ENCODE measurements at places on chromosomes 6 and 20.

DNA sequence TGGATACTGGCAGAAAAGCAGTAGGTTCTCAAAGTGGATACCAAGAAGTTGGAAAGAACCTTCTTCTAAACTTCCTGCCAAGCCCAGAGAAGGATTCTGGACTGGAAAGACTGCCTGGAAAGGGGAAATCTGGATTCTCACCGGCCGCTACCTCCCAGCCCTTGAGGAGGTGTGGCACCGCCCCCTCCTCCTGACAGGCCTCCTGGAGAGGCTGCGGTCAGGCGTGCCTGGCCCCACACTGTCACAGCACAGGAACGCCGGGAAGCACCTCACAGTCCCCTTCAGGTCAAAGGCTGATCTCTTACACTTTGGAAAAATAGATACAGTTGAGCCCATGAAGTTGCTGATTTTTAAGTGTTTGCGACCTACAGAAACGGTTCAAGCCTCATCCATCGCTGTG, 16.3 kb upstream of the PDE10A start:
- no peak for DNase-seq

DNA sequence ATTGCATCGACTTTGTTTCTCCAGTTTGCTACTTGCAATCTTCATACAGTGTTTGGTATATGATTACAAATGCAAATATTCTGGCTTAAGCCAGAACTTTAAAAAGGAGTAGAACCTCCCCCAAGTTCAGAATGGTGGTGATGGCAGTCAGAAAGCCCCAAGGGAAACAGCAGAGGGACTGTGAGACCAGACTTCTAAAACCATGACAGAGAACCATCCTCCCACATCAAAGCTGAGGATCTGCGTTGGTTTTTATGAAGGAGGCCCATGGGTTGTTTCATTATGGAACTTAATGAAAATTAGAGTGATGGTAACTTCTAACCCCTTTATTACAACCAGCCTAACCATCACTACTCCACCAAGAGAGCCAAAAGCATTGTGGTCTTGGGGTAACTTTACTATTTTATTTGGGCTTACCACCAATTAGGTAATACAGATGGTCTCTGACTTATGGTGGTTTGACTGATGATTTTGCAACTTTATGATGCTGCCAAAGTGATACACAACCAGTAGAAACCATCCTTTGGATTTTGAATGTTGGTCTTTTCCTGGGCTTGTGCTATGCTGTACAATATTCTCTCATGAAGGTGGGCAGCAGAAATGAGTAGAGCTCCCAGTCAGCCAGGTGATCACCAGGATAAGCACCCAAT, 10.9 kb upstream of the MRS2 start:
- no peak for DNase-seq

GRCh38 chr20:4141291-4142240, 126.2 kb upstream of the RNF24 start:
- no peak for DNase-seq

GRCh38 chr6:7440476-7440875, 50.9 kb downstream of the RIOK1 start:
- DNase-seq, result no peak

DNA sequence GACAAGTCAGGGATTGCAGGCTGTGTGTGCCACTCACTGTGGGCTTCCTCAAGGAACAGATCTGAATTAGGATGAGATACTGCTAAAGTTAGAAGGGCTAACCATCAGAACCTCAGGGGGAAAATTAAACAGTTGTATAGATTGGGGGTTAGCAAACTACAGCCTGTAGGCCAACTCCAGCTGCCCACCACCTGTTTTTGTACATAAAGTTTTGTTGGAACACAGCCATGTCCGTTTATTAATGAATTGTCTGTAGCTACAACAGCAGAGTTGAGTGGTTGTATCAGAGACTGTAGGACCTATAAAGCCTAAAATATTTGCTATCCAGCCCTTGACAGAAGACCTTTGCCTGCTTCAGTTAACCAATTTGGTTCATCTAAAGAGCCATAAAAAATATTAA, 127.2 kb upstream of the ECI2 start:
- no peak for DNase-seq

Measured in NCI-H2107 (cell line).